ENCODE measurements at places on chromosomes 16 and 17.

GRCh38 chr16:23288726-23289512, 13.2 kb upstream of the SCNN1B start:
- no peak for DNase-seq

- DNase-seq: no peak
These were observed 25.6 kb downstream of the PIEZO1 start for GRCh38 chr16:88759245-88759975.

DNA sequence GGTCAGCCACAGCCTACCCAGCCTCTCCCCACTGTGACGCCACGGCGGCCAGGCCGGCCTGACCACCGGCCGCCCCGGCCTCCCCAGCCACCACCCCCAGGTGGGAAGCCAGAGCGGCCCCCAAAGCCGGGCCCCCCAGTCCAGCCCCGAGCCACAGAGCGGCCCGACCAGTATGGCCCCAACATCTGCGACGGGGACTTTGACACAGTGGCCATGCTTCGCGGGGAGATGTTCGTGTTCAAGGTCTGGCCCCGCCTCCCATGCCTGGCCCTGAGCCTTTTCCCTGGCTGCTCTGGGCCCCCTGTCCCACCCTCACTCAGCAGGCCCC, 16.0 kb downstream of the MMP15 start:
- no peak for DNase-seq

DNA sequence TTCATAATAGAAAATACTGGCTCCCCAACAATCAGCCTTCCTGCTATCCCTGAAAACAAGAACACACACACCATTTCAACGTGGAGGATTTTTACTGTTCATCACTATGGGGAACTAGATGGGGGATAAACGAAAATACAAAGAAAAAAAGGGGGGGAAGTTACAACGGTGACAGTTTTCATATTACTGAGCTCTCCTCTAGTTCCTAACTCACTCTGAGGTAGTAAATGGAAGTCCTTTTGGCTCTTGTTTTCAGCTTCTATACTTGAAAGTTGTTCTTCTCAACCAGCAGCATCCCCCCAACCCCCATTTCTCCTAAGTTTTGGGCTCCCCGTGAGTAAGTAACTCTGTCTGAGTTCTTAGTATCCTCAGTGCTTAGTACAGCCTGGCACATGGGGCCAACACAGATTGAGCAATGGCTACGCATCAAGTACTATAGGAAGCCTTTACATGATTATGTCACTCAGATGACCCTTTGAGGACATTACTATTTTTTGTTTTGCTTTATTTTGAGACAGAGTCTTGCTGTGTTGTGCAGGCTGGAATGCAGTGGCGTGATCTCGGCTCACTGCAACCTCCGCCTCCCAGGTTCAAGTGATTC, 4.2 kb upstream of the CORO7 start:
- no peak for DNase-seq

DNA sequence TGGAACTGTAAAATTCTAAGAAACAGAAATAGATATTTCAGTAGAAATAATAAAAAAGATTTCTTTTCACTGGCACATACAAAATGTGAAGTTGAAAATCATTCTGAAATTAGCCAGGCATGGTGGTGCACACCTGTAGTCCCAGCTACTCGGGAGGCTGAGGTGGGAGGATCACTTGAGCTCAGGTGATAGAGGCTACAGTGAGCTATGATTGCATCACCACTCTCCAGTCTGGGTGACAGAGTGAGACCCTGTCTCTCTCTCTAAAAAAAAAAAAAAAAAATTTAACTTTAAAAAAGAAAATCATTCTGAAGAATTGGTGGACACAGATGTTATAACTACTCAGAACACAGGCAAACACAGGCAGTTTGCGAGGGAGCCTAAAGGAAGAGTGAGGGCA, 97.7 kb upstream of the FA2H start:
- DNase-seq: no peak

Measured in CD8-positive, alpha-beta T cell (primary cell).